ENCODE measurements at places on chromosomes 13 and 19. TPM values are rescaled to one million over a fixed set of nuclear protein-coding genes. Genes with fewer than 3 reads are reported as not detected.

DNA sequence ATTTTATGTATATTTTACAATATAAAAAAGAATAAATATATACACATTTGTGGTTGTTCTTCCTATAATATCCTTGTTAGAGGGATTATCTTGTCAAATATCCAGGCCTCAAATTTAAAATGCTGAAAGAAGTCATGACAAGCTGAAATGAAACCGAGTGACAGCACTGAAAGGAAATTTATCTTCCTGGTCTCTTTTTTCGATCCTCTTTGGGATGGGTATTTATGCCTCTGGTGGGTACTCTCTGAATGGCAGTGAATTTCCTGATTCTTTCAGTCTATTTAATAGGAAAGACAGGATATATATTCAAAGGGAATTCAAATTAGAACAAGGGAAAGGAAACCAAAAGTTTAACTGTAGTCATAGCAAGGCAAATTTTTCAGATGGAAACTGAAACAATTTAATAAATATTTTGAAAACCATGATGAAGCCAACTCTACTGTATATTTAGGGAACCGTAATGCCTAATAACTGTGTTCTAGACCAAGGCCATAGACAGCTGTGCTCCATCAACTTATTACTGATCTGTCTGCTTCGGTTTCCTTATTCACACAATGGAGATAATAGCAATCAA lies 97.9 kb downstream of the DLEU7 start:
- no peak for DNase-seq

DNA sequence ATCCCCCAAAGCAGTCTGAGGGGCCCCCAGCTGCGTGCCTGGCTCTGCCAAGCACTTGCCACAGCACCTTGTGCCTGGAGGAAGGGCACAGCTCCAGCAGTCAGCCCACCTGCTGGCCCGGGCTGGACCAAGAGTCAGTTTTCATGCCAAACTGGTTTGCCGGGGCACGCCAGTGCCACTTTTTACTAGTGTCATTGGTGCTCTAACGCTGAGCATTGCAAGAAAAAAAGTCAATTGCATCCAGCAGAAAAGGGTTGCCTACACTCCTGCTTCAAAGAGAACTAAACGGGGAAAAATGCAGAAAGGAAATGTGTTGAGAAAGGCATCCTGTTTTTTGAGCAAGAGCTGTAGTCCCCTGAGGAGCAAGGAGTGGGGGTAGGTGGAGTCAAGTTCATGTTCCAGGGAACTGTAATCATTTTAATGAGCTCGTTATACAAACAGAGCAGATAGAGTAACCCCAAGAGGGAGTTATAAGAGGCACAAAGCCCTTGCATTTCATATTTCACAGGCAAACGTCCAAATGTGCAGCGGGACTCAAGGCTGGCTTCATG lies 68.4 kb downstream of the F2RL3 start:
- no peak for DNase-seq

GRCh38 chr13:63344711-63345110 lies 1929.1 kb upstream of the PCDH20 start:
- DNase-seq: no peak

DNA sequence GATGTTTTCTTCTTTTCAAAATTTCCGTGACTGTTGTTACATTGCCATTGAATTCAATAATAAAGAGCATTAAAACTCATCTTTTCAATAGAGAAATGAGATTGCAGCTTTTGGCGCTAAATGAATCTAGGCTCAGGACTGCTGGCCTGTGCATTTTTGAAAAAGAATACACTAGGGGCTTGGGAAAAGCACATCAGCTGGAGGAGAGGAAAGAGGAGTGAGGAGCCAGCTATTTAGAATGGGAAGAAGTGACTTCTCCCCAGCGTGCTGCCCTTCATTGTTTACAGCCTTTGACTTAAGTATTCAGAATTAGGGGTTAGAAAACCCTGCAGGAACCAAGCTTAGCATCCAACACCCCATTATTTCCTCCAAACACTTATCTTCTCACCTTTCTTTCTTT lies 43.3 kb downstream of the TNFSF11 start:
- DNase-seq: no peak

DNA sequence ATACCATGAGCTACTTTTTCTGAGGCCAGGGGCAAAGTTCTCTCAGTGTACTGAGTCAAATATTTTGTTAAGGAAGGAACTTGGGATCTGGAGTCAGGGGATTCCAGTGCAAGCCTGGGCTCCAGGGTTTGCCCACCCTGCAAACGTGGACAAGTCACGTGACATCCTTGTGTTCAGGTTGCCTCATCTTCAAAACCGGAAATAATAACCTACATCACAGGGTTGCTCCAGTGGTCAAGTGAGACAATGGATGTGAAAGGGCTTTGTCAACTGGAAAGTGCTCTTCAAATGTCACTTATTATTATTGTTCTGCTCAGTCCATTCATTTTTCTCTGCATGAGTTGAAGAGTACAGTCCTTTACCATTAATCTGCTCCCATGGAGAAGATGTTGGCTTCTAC lies 414.9 kb downstream of the COG6 start:
- DNase-seq: no peak

URAD gene
- not detected for total RNA-seq

- DNase-seq: no peak
Observed at GRCh38 chr13:114260814-114261213, 20.6 kb upstream of the UPF3A start.

DNA sequence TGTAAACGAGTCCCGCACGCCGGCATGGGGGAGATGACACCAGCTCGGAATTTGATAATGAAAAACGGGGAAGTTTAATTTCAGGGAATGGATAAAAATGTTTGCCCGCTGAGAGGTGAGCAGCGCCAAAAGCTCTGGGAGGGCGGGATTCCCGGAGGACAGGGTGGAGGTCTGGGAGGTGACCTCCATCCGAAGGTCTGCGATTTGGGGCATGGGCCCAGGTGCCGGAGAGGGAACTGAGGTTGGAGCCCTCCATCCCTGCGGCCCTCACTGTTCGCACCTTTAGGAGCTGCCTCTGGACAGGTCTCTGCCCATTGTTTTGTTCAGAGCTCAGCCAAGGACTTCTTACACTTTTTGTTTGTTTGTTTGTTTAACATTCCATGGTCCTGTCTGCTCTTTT lies 129.8 kb downstream of the URI1 start:
- DNase-seq: no peak

HSD17B14 gene
- 3.7 TPM for total RNA-seq

All from liver (tissue), 10 donors.